ENCODE measurements at places on chromosomes 1 and 21. TPM values are rescaled to one million over a fixed set of nuclear protein-coding genes. Genes with fewer than 3 reads are reported as not detected.

The CR1 gene
- not detected for total RNA-seq

DNA sequence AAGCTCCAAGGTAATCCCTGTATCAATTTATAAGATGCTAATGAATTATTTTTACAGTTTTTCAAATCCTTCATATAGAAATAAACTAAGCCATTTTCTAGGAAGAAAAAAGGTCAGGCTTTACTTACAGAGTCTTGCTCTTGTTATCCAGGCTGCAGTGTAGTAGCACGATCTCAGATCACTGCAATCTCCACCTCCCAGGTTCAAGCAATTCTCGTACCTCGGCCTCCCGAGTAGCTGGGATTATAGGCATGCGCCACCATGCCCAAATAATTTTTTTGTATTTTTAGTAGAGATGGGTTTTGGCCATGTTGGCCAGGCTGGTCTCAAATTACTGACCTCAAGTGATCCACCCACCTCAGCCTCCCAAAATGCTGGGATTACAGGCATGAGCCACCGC is 27.0 kb downstream of the RERE start:
- DNase-seq, result no peak

The FNDC5 gene
- total RNA-seq, result not detected

GRCh38 chr1:244035358-244035757 is 15.7 kb upstream of the ZBTB18 start:
- no peak for DNase-seq

GRCh38 chr21:41808094-41808493 is 41.2 kb upstream of the RIPK4 start:
- no peak for DNase-seq
